T follicular helper cell (primary cell): ENCODE measurements at places on chromosomes 2 and 18.
A peak's percentile ranks its signal among the peaks of the same experiment; 100 is the strongest.

- DNase-seq, result no peak
Measured at GRCh38 chr2:64817453-64817852, 163.7 kb upstream of the SERTAD2 start.

GRCh38 chr2:27509326-27509725, 12.7 kb downstream of the GCKR start:
- no peak for DNase-seq

- no peak for DNase-seq
Measured at GRCh38 chr2:218471036-218471435, 52.1 kb downstream of the VIL1 start.

DNA sequence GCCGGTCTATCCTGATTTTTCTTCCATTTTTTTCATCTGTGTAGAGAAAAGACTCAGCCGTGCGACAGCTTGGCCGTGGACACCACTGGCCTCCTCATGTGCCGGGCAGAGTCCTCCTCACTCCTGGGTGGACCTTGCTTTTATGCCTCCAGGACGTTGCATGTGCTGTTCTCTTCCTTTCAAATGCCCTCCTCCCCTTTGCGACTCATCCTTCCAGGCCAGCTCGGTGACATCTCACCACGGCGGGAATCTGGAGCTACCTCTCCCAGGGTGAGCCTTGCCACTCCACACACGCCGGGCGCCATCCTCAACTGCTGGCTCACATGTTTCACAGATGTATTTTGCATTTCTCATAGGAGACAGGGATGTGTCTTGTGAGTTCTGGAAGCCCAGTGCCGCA, 198.5 kb upstream of the HDAC4 start:
- no peak for DNase-seq

DNA sequence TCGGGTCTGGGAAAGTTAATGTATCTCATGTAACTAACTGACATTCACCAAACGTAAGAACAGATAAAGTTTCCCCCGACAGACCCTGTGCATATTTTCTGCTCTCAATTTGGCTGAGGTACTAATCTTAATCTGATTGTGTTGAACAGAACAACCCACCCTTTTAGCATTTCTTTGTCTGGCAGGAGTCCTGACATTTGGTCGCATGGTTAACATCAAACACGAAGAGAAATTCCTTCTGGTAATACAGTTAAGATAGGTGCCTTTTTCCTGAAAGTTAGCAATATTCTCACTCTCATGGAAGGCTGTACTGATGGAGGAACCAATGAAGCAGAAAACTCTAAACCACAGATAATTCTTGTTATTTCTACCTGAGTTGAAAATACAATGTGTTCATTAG, 520.8 kb downstream of the PARD3B start:
- no peak for DNase-seq

DNA sequence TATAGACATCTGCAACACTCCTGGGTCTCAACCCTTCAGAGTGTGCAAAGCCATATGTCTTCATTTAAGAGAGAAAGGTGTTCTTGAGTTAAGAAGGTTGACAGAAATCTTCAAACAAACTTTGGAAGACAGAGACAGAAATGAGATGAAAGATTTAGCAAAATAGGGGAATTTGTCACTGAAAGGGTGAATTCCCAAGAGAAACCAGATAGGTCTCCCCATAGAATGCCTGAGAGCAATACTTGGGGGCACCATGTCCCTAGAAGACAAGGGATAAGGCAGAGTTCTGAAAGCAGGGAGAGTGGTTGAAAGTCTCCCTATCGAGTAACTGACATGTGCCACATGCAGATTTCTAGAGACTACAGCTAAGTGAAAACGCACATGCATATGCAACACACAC, 50.0 kb downstream of the AP1S3 start:
- DNase-seq, result no peak

DNA sequence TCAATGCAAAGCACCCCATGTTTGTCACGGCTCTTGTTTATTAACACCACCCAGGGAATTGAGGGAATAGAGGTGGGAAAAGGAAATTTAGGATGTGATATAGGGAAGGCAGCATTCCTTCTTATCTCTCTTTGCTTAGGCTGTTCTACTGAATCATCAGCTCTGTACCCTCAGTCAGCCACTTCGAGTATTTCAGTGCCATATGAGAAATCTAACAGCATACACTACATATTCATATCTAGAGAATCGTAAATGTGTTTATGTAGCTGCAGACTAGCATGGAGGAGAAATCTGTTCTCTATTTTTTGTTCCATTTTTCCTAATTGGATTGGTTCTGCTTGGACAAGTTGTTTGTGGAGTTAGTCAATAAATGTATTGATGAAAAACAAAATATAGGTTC, 187.8 kb downstream of the CTNNA2 start:
- no peak for DNase-seq

- DNase-seq, result no peak
Measured at GRCh38 chr2:7502336-7502735, 585.1 kb downstream of the RNF144A start.

GRCh38 chr2:45568935-45569334, 42.1 kb downstream of the SRBD1 start:
- no peak for DNase-seq

- DNase-seq, result no peak
Measured at GRCh38 chr2:145644820-145645302, 1124.9 kb upstream of the ZEB2 start.

- DNase-seq, result no peak
Measured at GRCh38 chr2:220887876-220888275, 684.2 kb downstream of the EPHA4 start.

GRCh38 chr18:51385270-51385669, 187.8 kb upstream of the MEX3C start:
- no peak for DNase-seq

DNA sequence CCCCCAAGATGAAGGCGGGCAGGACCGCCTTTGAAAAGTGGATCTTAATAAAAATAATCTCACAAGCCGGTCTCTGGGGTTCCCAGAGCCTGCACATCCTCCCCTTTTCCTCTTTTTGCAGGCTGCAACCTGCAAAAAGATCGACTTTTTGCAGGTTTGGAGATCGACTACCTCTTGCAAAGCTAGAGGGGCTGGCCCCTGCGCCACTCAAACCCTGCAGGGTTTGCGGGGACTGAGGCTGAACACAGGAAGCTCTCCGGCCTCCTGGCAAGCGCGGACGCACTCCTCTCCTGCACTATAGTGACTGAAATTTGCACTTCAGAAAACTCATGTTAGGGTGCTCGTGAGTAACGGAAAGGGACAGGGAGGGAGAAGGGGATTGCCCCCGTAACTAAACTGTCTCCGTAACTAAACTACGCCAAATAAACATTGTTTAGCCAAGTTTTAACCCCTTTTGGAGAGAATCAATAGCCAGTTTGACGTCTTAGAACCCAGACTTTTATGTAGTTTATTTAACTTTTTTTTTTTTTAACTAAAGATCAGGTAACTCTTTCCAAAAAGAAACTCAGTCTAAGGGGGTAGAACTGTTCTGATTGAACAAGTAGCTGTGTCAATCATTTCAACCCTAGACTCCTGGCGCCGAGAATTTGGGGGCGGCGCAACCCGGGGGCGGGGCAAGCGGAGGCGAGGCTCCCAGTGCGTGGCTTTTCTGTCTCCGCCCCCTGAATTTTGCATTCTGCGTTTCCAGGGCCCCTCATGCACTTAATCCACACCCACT, 2.5 kb downstream of the IGFBP5 start:
- DNase-seq, result peak; percentile 27

GRCh38 chr18:24063121-24063731, 48.7 kb downstream of the TTC39C start:
- DNase-seq, result no peak

DNA sequence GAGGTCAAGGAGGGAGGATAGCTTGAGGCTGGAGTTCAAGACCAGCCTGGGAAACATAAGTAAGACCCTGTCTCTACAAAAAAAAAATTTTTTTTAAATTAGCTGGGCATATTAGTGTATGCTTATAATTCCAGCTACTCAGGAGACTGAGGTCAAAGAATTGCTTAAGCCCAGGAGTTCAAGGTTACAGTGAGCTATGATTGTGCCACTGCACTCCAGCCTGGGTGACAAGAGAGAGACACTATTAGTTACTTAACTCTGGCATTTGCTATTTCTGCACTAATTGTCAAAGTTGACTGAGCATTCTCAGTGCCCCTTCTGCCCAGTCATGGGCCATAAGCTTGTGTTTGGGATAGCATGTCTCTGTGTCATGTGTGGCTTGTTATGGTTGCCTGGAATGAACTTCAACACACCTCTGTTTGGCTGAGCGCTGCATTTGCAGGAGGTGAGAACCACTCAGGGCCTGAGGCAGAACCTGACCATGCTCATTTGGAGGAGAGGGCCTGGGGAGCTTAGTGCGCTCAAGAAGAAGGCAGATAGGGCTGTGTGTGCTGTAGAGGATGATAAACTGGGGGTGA, 77.7 kb downstream of the SH3RF3 start:
- no peak for DNase-seq

- no peak for DNase-seq
Measured at GRCh38 chr2:132656266-132656975, 13.6 kb downstream of the LYPD1 start.

- DNase-seq, result no peak
Measured at GRCh38 chr2:62038975-62039771, 133.7 kb downstream of the COMMD1 start.

- DNase-seq, result no peak
Measured at GRCh38 chr2:207836521-207837133, 66.9 kb upstream of the FZD5 start.

GRCh38 chr2:46014911-46015654, 282.1 kb upstream of the EPAS1 start:
- no peak for DNase-seq

DNA sequence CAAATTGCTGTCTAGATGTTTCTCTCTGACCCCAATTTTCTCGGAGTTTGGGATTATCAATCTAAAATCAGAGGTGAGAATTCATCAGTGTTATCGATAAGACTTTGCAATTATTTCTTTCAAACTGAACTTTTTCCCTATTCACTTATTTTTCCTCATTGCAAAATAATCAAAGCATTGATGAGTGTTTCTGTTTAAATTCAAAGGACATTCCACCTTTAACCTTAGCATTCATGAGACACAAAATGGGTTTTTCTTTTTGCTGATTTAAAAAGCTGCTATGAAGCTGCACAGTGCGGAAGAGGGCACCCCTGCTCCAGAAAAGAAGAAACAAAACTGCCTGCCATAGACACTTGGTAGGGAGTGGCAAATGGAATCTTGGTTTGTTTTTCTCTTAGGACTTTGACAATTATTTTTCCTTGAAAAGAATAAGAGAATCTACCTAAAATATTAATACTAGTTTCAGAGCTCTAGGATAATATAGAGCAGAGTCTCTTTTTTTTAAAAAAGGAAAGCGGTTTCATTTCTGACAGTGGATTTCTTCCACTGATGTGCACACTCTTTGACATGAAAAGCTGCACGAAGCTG, 203.4 kb downstream of the TGIF1 start:
- DNase-seq, result no peak
